Activated T-cell treated with anti-CD3 and anti-CD28 coated beads, Interleukin-2, amount 50 U/mL, for 72 hours (primary cell): ENCODE measurements at places on chromosomes 13 and 19.

DNA sequence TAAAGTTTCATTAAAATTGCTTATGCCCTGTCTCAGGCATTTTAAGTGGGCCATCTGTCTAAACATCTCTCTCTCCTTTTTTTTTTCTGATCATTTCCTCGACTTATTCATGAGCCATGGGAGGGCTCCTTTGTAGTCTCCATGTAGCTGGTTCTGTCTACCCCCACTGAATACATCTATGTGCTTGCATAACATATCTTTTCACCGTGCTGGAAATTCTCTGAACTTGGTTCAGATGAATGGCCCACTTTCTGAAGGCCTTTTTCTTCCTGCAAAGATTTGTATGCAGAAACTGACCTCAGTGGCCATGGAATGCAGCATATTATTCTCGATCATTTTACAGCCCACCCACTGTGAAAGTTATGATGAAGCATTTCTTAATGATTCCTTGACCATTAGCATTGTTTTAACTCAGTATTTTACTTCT lies 225.3 kb downstream of the GGACT start:
- DNase-seq, result no peak
- H3K36me3 ChIP-seq, result no peaks in the 10 kb centered on the region
- H3K4me1 ChIP-seq, result peaks cover 8% of the 10 kb centered on the region
- no peak overlapping the region for H3K27ac ChIP-seq
- H3K27me3 ChIP-seq, result no peaks in the 10 kb centered on the region

DNA sequence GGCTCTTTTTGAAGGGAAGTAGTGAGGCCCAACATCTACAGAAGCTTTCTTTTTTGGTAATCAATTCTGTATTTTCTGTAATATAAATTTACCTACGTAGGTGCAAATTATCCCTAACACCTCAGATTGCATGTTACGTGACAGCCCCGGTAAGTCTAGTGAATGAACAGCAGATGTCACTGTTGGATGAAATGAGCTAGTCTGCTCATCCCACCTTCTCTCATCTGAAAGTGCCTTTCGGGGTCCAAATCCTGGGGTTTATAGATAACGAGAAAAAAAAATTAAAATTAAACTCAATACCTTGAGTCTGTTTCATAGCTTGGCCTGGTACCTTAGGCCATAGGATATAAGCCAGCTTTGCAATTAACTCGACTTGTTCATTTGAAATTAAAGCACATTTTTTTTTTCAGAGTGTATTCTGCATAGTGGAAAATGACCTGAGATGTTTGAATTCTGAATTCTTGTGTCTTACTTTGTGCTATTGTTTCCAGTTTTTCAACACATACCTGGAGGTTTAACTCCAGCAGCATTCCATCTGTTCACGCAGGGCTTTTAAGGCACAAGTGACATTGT lies 548.2 kb downstream of the GPC5 start:
- no peak overlapping the region for H3K27ac ChIP-seq
- no peak for DNase-seq
- no peak overlapping the region for H3K4me3 ChIP-seq
- no peaks in the 10 kb centered on the region for H3K27me3 ChIP-seq
- no peaks in the 10 kb centered on the region for H3K36me3 ChIP-seq
- H3K4me1 ChIP-seq, result no peaks in the 10 kb centered on the region

- peaks cover 18% of the 10 kb centered on the region for H3K36me3 ChIP-seq
- H3K27me3 ChIP-seq, result peaks cover 6% of the 10 kb centered on the region
- H3K27ac ChIP-seq, result peak overlapping the region; percentile 10
Measured at GRCh38 chr13:48709213-48709612, 55.5 kb downstream of the CYSLTR2 start.

DNA sequence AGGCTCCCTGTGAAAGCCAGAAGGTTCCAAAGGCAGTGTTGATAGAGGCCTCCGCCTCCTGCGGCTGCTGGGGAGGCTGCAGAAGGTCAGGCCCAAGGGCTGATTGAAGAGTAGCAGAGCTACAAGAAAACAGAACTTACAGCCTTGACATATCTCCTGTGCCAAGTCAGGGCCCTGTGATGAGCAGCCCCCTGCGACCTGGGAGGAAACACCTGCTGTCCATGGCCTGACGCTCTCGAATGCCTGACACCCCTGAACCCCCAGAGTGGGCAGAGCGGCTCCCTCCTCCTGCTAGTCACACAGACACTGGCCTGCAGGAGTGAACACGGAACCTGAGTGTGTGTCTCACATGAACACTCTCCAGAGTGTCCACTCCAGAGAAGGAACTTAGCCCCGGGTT lies 38.2 kb upstream of the TUBGCP3 start:
- DNase-seq, result no peak
- H3K4me3 ChIP-seq, result no peak overlapping the region
- H3K27me3 ChIP-seq, result no peaks in the 10 kb centered on the region
- no peak overlapping the region for H3K27ac ChIP-seq
- no peaks in the 10 kb centered on the region for H3K36me3 ChIP-seq

- H3K27ac ChIP-seq, result no peak overlapping the region
- H3K4me1 ChIP-seq, result no peaks in the 10 kb centered on the region
- H3K27me3 ChIP-seq, result peaks cover 56% of the 10 kb centered on the region
- DNase-seq, result no peak
- no peak overlapping the region for H3K4me3 ChIP-seq
Measured at GRCh38 chr13:48571126-48571913, 38.4 kb upstream of the RCBTB2 start.
